ENCODE measurements at places on chromosomes 4 and X.

- DNase-seq = no peak
These were observed 7.2 kb downstream of the TBC1D14 start for GRCh38 chr4:6916587-6917460.

DNA sequence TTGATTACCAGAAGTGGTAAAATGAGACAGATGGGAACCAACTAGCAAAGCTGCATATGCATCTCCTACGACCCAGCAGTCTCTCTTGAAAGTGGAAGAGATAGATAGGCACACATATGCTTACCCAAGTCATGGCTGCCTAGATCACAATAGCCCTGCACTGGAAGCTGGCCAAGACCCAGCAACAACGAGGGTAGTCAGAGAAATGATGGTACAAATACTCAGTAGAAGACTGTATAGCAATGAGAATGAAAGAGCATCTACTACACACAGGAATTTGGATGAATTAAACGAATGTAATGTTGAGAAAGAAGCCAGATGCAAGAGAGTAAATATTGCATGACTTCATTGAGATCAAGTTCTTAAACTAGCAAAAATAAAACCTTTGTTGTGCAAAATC lies 100.3 kb upstream of the FAT1 start:
- no peak for DNase-seq

GRCh38 chrX:119989905-119990555 lies 46.5 kb upstream of the NKAP start:
- no peak for DNase-seq

DNA sequence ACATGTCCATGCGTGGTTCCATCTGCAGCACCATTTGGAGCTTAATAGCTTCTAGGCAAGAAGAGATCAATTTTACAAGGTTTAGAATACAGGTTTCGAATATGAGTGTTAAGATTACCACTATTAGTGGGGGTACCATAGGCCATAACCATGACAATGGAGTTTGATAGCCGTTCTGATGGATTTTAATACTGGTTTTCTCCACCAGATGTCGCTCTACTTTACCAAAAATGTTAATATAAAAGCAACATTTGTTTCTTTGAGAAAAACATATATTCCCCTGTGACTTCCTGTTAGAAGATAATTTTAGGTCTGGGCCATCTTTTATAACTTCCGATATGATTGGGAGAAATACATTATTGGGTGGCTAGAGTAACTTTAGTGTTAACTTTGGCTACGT lies 499.7 kb upstream of the POU3F4 start:
- DNase-seq = no peak

- DNase-seq = no peak
These were observed 581.4 kb upstream of the DIPK2B start for GRCh38 chrX:45781901-45782553.
